ENCODE measurements at places on chromosomes 11 and 22. TPM values are rescaled to one million over a fixed set of nuclear protein-coding genes. Genes with fewer than 3 reads are reported as not detected.

Gene ABTB2
- total RNA-seq, result 3.7 TPM

Gene TRMT2A
- 55.3 TPM for total RNA-seq

Gene KCNE3
- 0.28 TPM for total RNA-seq

Gene VSIG10L2
- not detected for total RNA-seq

Gene RANBP1
- total RNA-seq, result 162 TPM

Gene CEP126
- 0.66 TPM for total RNA-seq

Gene APBB1
- total RNA-seq, result 56.2 TPM

Gene PDXP
- 7.2 TPM for total RNA-seq

Gene SYCE3
- total RNA-seq, result not detected

Gene PRAME
- total RNA-seq, result 0.09 TPM
